ENCODE measurements at places on chromosomes 1 and 21.

GRCh38 chr1:112887599-112888283 is 68.3 kb downstream of the SLC16A1 start:
- DNase-seq = no peak

- DNase-seq = no peak
Observed at GRCh38 chr1:39115271-39116110, 89.0 kb upstream of the MACF1 start.

GRCh38 chr1:24117722-24118409 is 5.9 kb upstream of the MYOM3 start:
- no peak for DNase-seq

GRCh38 chr1:245604979-245605378 is 450.2 kb downstream of the KIF26B start:
- no peak for DNase-seq

GRCh38 chr1:246320286-246320685 is 186.8 kb downstream of the SMYD3 start:
- no peak for DNase-seq

Data from ecto neural progenitor cell (in vitro differentiated cells).